ENCODE measurements at places on chromosomes 2 and 18. TPM values are rescaled to one million over a fixed set of nuclear protein-coding genes. Genes with fewer than 3 reads are reported as not detected.

DNA sequence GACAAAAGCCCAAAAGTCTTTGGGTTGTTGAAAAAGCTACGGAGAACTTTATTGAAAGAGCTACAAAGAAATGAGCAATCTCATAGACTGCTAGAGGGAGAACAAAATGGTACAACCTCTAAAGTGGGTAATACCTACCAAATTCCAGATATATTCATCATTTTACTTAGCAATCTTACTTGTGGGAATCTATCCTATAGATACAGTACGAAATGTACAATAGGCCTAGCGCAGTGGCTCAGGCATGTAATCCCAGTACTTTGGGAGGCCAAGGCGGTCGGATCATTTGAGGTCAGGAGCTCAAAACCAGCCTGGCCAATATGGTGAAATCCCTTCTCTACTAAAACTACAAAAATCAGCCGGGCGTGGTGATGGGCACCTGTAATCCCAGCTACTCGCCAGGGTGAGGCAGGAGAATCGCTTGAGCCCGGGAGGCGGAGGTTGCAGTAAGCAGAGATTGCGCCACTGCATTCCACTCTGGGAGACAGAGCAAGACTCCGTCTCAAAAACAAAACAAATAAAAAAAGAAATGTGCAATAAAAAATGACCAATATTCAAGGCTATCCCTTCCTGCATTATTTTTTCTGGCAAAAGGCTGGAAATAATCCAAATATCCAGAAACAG is 10.1 kb downstream of the EXOC6B start:
- H3K36me3 ChIP-seq: peaks cover 4% of the 10 kb centered on the region
- H3K4me1 ChIP-seq: peaks cover 4% of the 10 kb centered on the region
- H3K4me3 ChIP-seq: no peak overlapping the region
- no peak overlapping the region for H3K27ac ChIP-seq

DNA sequence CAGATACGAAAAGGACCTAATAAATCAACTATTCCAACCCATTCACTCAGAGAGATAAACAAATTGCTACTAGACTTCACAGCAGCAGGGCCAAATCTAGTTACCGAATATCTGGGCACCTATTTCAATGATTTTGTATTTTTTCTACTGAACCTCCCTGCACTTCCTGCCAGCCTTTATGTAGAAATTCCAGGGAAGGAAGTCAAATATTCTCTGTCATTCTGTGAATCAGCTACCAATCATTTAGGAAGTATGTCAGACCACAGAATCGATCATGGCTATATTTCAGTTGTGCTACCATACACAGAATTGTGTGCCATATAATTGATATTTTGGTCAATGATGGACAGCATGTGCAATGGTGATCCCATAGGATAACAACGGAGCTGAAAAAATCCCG is 109.6 kb upstream of the SPOPL start:
- H3K27ac ChIP-seq: no peak overlapping the region
- no peak for DNase-seq
- no peaks in the 10 kb centered on the region for H3K36me3 ChIP-seq
- H3K27me3 ChIP-seq: no peaks in the 10 kb centered on the region
- H3K4me3 ChIP-seq: no peak overlapping the region

CTNNA2 gene
- 0.58 TPM for total RNA-seq

- H3K27ac ChIP-seq: no peak overlapping the region
- no peaks in the 10 kb centered on the region for H3K36me3 ChIP-seq
- no peak for DNase-seq
- no peaks in the 10 kb centered on the region for H3K27me3 ChIP-seq
- H3K4me3 ChIP-seq: no peak overlapping the region
Measured at GRCh38 chr2:196369967-196370366, 198.6 kb upstream of the STK17B start.

DNA sequence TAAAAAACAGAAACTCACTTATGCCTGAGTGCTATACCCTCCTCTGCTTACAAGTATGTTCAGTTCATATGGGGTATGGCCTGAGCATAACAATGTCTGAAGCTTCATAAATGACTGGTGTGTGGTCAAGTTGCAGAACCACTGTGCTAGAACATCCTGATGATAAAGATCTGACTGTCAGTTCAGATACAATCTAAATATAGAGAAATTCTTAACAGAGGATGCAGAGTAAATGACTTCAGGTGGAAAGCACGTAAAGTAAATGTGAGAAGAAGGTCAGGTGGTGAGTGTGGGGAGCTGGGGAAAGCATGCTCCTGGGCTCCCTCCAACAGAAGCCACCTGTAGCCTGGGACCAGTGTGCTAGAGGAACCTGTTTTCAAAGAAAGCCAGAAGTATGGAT is 926.2 kb downstream of the TSN start:
- H3K27ac ChIP-seq: no peak overlapping the region
- H3K4me1 ChIP-seq: no peaks in the 10 kb centered on the region
- DNase-seq: no peak
- no peak overlapping the region for H3K4me3 ChIP-seq
- H3K36me3 ChIP-seq: no peaks in the 10 kb centered on the region
- H3K27me3 ChIP-seq: no peaks in the 10 kb centered on the region

DNA sequence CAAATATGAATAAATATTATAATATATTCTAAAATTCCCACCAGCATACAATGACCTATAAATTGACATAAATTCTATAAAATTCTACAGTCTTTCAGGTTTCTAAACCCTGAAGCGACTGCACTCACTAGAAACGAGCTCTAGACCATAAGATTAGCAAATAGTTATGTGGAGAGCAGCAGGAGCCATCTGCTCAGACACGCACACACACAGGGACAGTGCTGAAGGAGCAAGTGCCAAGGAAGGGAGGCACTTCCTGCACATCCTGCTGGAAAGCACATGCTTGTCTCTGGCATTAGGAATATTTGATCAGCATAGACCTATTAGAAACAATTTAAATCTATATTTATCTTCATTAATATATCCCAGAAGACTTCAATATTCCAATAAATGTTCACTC is 713.9 kb upstream of the CDH2 start:
- no peak for DNase-seq
- no peak overlapping the region for H3K4me3 ChIP-seq
- no peaks in the 10 kb centered on the region for H3K4me1 ChIP-seq
- H3K27me3 ChIP-seq: no peaks in the 10 kb centered on the region
- H3K27ac ChIP-seq: no peak overlapping the region
- H3K36me3 ChIP-seq: no peaks in the 10 kb centered on the region

- no peak overlapping the region for H3K27ac ChIP-seq
- DNase-seq: peak; percentile 3
- H3K4me1 ChIP-seq: no peaks in the 10 kb centered on the region
Measured at GRCh38 chr2:186962085-186962747, 113.2 kb upstream of the ZSWIM2 start.

DNA sequence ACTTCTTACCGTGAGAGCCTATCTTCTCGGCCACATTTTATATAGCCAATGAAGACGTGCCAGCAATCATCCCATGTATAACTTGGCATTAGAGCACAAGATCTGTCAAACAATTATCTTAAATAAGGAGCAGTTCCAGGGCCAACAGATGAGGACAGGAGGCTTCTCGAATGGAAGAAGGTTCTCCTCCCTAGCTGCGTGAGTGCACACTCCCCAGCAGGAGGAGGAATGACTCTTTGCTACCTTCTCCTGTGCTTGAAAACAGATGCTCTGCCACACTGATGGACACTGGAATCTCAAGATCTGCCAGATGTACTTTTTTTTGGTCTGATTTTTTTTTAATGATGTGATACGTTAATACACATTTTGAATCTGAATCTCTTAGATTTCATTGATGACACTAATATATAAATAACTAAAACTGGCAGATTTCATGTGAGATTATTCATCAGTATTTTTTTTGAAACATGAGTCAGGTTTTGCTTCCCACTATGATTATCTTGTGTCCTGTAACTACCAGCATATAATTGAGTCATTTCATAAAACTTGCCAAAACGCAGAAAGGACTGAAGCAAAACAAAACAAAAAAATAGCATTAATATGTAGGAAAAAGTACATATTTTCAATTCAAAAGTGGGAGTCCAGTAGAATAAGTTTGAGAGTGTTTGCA is 626 bp upstream of the VIT start:
- H3K27me3 ChIP-seq: no peaks in the 10 kb centered on the region
- H3K4me1 ChIP-seq: no peaks in the 10 kb centered on the region
- no peaks in the 10 kb centered on the region for H3K36me3 ChIP-seq
- H3K4me3 ChIP-seq: no peak overlapping the region
- no peak for DNase-seq
- H3K27ac ChIP-seq: no peak overlapping the region

DNA sequence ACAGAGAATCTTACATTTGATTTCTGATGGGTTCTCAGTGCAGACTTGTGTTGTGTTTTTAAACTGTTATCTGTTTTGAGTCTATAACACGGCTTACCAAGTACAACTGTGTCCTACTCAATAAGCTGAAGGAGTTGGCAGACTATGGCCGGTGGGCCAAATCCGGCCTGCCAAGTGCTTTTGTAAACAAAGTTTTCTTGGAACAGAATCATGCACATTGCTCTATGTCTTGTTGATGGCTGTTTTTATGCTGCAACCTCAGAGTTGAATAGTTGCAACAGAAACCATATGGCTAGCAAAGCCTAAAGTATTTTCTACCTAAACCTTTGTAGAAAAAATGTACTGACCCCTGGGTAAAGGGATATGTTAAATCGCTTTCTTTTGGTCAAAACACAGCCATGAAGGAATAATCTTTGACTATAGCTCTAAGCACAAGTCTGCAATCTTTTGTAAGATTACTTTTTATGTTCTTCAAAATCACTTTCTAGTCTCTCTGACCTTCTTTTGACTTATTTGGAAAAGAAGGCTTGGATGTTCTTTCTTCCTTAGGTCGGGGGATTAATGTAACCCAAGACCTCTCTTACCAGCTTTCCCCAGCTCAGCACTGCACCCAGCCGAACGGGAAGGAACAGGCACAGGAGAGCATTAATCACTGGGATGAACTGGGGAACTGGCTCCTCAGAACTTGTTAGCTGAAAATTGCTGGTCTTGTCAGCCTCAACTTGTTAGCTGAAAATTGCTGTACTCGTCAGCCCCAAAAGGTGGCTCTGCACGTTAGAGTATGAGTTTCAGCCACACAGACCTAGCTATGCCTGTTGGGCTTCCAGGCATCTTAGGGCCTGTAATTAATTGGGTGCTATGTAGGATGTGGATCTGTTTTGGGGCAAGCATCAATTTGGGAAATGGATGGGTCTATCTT is 75.4 kb downstream of the CD8B2 start:
- H3K36me3 ChIP-seq: no peaks in the 10 kb centered on the region
- H3K4me3 ChIP-seq: no peak overlapping the region
- H3K27me3 ChIP-seq: no peaks in the 10 kb centered on the region
- H3K27ac ChIP-seq: peak overlapping the region; percentile 71

GRCh38 chr2:234848578-234848977 is 103.2 kb upstream of the SH3BP4 start:
- DNase-seq: no peak
- no peak overlapping the region for H3K27ac ChIP-seq
- H3K4me3 ChIP-seq: no peak overlapping the region
- H3K27me3 ChIP-seq: no peaks in the 10 kb centered on the region
- no peaks in the 10 kb centered on the region for H3K36me3 ChIP-seq

DNA sequence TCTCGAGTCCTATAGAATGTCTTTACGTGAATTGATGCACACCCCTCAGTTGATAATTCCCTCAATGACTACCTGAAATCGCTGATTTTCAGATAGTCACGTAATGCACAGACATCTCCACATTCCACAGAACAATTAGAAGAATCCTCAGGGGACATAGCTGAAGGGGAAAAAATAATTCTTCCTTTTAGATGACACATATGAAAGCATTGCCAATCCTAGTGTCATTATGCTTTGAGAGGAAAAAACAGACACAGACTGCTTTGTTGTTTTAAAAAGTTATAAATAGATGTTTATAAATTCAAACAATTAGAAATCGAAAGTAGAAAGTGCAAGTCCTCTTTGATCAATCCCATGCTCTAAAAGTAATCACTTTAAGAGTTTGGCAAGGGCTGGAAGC is 100.6 kb upstream of the FN1 start:
- no peaks in the 10 kb centered on the region for H3K27me3 ChIP-seq
- H3K36me3 ChIP-seq: no peaks in the 10 kb centered on the region
- H3K4me3 ChIP-seq: no peak overlapping the region
- no peaks in the 10 kb centered on the region for H3K4me1 ChIP-seq
- H3K27ac ChIP-seq: no peak overlapping the region

DNA sequence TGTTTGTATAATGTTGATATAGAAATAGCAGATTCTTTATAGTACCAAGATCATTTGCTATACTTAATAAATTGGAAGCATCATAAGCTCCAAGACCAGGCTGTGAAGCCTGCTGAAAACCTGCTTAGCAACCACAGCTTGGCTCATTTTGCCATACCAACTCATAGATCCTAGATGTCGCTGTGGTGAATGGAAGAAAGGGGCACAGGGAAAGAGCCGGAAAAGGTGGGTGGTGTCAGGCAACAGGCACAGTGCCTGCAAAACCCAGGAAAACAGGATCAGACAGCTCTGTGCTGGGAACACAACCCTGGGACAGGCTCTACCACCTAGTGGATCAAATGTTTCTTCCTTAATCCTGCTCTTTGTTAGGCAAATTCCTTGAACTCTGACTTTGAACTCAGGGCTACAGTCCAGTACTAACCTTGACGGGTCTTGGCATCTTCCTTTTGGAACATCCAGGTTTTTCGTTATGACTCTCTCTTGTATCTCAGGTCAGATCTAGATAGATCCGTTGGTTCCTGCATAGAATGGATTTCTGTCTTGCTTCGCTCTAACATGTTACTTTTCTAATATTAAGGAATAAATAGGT is 31.6 kb downstream of the TWSG1 start:
- H3K4me1 ChIP-seq: no peaks in the 10 kb centered on the region
- no peak overlapping the region for H3K4me3 ChIP-seq
- H3K27ac ChIP-seq: no peak overlapping the region
- H3K36me3 ChIP-seq: peaks cover 20% of the 10 kb centered on the region
- peak; percentile 86 for DNase-seq

GRCh38 chr2:53473236-53473635 is 294.4 kb upstream of the CHAC2 start:
- no peaks in the 10 kb centered on the region for H3K4me1 ChIP-seq
- H3K4me3 ChIP-seq: no peak overlapping the region
- no peak for DNase-seq
- H3K27ac ChIP-seq: no peak overlapping the region
- no peaks in the 10 kb centered on the region for H3K36me3 ChIP-seq

DNA sequence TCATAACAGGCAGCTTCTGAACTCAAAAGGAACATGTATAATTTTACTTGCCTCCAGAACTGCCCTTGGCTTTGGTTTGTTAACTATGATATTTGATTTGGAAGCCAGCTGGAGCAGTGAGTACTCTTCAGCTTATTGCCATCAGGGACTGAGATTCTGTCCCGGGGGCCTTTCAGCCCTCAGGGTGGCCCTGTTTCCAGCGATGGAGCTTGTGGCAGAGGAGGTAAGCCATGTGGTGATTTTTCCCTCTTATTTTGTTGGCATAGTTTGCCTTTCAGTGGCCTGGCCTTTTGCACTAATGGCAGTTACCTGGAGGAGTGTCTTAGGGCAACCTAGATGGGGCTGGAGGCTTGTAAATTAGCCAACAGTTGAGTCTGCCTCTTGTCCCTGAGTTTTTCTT is 1955.0 kb upstream of the LRRTM1 start:
- DNase-seq: no peak
- H3K4me1 ChIP-seq: no peaks in the 10 kb centered on the region
- no peaks in the 10 kb centered on the region for H3K36me3 ChIP-seq
- H3K27me3 ChIP-seq: no peaks in the 10 kb centered on the region

SLC16A14 gene
- not detected for total RNA-seq

GRCh38 chr18:9848170-9848879 is 37.4 kb upstream of the TXNDC2 start:
- no peak overlapping the region for H3K4me3 ChIP-seq
- H3K27ac ChIP-seq: no peak overlapping the region
- H3K4me1 ChIP-seq: peaks cover 53% of the 10 kb centered on the region
- no peaks in the 10 kb centered on the region for H3K27me3 ChIP-seq

WNT10A gene
- total RNA-seq: not detected

Data from stomach (tissue), 19 donors.